Right renal cortex interstitium (tissue), 3 donors: ENCODE measurements at places on chromosomes 11 and 22.

GRCh38 chr11:64566042-64566914 lies 24.7 kb upstream of the SLC22A12 start:
- peak; percentile 68 for DNase-seq

DNA sequence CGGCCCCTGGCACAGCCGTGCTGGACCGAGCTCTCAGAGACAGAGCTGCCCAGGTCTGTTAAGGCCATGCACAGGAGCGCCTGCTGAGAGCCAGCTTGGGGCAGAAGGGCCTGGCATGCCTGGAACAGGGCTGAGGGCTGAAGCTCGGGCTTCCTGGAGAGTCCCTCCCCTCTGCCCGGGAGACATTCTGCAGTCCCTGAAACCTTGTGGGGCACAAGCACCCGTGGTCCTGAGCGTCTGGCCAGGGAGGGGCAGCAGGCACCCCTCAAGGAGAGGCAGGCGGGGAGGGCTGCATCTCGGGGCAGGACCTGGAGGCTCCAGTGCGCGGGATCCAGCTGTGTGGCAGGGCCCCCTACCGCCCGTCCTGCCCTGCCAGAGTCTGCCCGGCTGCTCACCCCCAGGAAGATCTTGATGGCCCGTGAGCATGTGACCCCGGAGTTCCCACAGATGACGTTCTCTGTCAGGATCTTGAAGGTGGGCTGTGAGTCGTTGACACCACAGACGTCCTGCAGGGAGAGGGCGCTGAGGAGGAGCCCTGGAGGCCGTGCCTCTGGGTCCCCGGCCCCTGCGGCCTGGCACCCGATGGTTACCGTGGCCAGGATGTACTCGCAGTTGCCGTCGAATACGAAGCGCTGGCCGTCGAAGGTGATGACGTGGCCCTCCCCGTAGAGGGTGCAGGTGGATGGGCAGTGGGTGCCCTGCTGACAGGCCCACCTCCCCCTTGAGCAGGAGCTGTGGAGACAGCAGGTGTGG lies 10.9 kb downstream of the MUC6 start:
- DNase-seq, result no peak

DNA sequence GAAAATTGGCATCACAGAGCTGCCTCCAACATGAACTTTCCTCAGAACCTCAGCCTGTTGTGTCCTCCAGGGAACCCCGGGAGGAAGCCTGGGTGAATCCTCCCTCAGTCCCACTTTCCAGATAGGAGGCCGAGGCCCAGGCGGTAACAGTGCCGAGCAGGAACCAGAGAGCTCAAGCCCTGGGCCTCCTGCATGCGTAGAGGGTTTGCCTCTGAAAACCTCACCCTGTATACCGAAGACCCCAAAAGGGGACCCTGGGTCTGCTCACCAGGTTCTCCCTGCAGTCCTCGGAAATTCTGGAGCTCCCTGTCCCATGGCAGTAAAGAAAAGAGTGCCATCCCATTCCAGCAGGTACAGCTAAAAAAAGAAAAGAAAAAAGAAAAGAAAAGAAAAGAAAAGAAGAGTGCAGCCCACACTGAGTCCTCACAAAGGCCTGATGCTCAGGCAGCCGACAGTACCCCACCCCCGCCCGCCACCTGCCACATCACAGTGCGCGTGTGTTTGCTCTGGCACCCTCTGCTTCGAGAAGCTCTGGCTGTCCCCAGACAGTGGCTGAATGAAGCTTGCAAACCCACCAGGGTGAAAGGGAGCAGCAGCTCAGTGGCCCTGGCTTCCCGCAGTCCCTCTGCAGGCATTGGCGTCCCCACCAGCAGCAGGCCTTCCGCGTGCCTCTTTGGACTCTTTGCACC lies 28.4 kb upstream of the FADD start:
- DNase-seq, result no peak

DNA sequence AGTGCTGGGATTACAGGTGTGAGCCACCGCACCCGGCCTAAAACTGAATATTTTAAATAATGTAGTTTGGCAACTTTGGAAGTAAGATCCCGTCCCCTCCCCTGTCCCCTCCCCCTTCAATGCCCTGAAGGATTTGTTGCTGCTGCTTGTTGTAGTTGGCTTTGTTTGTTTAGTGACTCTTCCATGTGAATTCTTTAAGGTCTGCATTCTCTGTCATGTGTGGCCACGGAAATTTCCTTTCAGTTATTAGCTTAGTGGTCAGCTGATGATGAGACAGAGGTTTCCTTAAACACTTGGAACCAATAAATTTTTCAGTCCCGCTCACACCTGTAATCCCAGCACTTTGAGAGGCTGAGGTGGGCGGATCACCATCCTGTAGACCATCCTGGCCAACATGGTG lies 109.9 kb downstream of the MPPED1 start:
- DNase-seq, result no peak

- DNase-seq, result no peak
Observed at GRCh38 chr22:23100124-23100801, 29.9 kb downstream of the GNAZ start.

DNA sequence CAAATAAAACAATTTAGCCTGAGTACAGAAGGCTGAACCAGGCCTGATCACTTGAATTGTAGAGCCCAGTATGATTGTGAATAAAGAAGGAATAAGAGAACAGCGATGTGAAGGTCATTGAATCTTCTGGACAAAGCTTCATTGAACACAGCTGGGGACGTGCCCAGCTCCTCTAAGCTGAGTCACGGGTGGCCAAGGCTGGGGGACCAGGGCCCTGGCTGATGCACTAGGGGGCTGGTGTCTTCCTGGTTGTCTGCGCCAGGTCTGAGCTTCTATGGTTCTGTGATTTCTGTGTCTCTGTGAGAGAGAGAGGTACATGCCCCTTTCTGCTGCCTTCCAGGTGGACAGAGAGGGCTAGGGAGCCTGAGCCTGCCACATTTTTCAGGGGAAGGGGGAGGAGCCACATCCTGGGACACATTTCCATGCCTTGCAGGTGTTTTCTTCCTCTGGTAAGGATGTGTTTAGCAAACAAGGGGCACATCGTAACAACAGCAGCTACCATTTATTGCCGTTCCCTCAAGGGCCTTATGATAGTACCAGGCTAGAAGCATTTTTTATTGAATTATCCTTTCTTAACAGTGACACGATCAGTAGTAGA lies 135.7 kb downstream of the C11orf91 start:
- DNase-seq, result no peak

DNA sequence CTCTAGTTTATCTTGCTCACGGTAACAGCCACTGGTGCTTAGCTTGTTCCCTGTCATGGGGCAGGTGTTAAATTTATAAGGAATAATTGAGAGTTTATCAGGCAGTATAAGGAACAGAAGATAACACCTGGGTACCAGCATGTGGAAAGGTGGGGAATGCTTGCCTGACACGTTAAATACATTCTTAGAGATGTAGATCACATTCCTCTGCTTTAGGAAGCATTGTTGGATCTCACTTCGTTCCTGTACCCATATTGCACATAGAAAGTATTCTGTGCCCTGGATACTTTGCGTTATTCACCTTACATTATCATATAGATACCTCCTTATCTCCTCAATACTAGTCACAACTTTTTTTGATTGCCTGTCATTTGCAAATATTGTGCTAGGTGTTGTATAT lies 114.7 kb downstream of the UVRAG start:
- DNase-seq, result no peak

DNA sequence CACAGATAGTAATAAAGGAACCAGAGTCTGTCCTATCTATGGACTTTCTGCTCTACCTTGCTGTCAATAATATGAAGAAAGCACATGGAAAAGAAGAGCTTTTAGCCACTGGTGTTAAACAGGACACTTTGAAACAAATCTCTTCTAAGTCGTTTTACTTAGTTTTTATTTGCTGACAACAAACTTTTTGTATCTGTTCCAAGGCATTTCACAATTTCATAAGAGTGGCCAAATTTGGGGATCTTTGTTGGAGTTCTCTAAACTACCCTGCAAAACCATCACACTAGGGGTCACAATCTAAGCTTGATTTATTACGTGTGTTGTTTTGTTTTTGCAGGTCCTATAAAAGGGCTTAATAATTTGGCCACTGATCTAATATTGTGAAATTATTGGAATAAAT lies 54.4 kb downstream of the BBOX1 start:
- no peak for DNase-seq

DNA sequence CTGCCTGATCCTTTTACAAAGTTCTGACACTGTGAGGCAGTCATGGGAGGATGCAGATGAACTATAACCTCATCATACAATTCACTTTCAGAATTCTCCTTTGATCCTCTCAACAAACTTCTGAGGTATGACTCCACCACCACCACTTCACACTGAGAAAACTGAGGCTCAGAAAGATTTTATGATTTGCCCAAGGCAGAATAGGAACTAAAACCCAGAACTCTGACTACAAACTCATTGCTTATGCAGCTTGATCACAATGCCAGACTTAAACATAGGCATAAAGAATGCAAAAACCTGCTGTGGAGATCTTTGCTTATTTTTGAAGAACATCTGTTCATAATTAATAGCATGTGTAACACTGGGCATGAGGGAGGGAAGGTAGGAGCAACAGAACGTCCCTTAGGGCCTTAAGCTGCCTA lies 20.4 kb downstream of the FAM168A start:
- no peak for DNase-seq

DNA sequence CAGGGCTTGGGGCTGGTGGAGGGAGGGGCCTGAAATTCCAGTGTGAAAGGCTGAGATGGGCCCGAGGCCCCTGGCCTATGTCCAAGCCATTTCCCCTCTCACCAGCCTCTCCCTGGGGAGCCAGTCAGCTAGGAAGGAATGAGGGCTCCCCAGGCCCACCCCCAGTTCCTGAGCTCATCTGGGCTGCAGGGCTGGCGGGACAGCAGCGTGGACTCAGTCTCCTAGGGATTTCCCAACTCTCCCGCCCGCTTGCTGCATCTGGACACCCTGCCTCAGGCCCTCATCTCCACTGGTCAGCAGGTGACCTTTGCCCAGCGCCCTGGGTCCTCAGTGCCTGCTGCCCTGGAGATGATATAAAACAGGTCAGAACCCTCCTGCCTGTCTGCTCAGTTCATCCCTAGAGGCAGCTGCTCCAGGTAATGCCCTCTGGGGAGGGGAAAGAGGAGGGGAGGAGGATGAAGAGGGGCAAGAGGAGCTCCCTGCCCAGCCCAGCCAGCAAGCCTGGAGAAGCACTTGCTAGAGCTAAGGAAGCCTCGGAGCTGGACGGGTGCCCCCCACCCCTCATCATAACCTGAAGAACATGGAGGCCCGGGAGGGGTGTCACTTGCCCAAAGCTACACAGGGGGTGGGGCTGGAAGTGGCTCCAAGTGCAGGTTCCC lies at the start of gene APOC3:
Gene APOC3, plus strand, starts transcription at position 383 of the 659 bp plus-strand sequence. CDS start 676 bp downstream, outside the sequence.
- DNase-seq, result no peak

- no peak for DNase-seq
Observed at GRCh38 chr22:35525687-35526332, 14.8 kb upstream of the RASD2 start.

- no peak for DNase-seq
Observed at GRCh38 chr11:70910835-70911234, 341.5 kb downstream of the SHANK2 start.

GRCh38 chr11:69141742-69142141 lies 14.0 kb upstream of the SMIM38 start:
- no peak for DNase-seq

DNA sequence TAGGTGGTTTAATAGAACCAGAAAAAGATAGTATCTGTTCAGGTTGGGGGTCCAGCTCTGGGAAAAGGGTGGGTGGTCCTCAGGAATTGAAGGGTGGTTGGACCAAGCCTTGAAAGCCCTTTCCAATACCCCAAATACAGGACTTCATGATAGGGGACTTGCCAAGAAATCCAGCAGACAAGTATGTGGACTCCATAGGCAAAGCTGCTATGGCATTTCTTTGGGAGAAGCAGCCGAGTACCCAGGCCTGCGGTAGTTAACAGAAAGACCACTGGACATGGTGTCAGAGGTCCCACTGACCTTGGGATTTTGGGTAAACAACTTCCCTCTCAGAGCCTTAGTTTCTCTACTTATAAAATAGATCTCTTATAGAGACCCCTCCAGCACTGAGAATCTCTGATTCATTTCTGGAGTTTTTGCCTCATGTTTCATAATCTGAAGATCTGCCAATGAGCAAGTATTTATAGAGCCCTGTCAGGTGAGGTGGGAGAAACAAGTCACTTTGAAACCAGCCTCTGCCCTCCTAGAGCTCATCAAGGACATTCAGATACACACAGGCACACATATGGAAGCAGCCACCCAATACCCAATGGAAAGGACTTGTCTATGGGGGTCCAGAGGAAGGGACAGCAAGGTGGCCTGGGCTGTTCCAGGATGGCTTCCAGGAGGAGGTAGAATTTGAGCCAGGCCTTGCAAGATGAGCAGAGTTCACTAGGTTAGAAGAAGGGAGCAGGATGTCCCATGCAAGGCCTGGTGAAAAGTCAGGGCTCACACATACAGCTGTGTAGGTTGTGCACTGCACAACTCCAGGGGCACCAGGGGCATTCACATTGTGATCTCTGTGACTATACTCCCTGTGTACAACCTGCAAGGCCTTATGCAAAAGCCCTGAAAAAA lies 31.0 kb upstream of the ACCSL start:
- no peak for DNase-seq

DNA sequence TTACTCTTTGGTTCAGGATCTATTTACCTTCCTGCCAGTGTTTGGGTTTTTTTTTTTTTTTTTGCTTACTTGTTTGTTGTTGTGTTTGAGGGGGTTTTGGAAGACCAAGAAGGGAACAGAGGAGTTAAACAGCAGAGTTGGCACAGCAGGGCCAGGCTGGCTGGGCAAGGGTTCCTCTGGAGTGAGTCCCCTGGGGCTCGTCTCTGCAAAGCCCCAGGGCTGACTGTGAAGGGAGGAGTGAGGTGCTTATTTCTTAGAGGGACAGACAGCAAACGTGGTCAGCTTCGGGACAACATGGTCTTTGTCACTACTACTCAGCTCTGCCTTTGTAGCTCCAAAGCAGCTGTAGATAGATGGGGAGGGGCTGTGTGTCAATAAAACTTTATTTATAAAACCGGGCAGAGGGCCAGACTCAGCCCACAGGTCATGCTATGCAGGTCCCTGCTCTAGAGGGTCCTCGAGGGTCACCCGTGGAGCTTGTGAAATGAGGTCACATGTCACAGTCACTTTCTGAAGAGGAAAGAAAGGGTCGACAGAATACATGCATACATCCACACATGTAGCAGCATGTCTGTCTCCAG lies 1404.7 kb downstream of the BRD1 start:
- DNase-seq, result no peak

- DNase-seq, result no peak
Observed at GRCh38 chr22:19900707-19901436, 40.7 kb upstream of the COMT start.
